Large intestine (tissue), 12 donors: ENCODE measurements at places on chromosomes 16 and 17.
A peak's percentile ranks its signal among the peaks of the same experiment; 100 is the strongest.

GRCh38 chr17:43545383-43545632 is 832 bp downstream of the ETV4 start:
- peaks cover 14% of the 10 kb centered on the region for H3K4me1 ChIP-seq
- H3K4me3 ChIP-seq: peak overlapping the region; percentile 50
- peak overlapping the region; percentile 84 for H3K27ac ChIP-seq
- peak; percentile 69 for DNase-seq

GRCh38 chr16:28925386-28926228 is 569 bp upstream of the RABEP2 start:
- H3K4me1 ChIP-seq: peaks cover 19% of the 10 kb centered on the region
- no peaks in the 10 kb centered on the region for H3K27me3 ChIP-seq
- peaks cover 4% of the 10 kb centered on the region for H3K36me3 ChIP-seq

DNA sequence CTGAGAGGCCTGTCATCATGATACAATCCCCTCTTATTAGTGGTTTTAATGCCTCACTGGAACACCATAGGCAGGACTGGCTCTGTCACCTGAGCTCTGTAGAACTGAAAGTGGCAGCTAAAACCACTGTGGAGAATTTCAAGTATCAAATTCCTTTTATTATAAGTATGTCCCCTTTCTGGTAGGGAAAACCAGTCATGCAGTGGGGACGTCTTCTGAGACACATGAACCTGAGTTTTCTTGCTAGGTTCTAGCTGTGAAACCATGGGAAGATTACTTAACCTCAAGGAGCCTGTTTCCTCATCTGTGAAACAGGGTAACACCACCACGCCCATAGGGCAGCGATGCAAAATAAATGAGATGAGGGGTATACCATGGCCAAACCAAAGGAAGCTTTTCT is 4.7 kb downstream of the VAC14 start:
- H3K27me3 ChIP-seq: no peaks in the 10 kb centered on the region
- H3K27ac ChIP-seq: no peak overlapping the region
- DNase-seq: no peak
- no peak overlapping the region for H3K4me3 ChIP-seq
- peaks cover 4% of the 10 kb centered on the region for H3K4me1 ChIP-seq
- peaks cover 10% of the 10 kb centered on the region for H3K36me3 ChIP-seq

GRCh38 chr17:42750739-42751344 is 6.0 kb upstream of the EZH1 start:
- no peak overlapping the region for H3K4me3 ChIP-seq
- H3K27me3 ChIP-seq: no peaks in the 10 kb centered on the region
- no peak for DNase-seq
- H3K27ac ChIP-seq: peak overlapping the region; percentile 4

DNA sequence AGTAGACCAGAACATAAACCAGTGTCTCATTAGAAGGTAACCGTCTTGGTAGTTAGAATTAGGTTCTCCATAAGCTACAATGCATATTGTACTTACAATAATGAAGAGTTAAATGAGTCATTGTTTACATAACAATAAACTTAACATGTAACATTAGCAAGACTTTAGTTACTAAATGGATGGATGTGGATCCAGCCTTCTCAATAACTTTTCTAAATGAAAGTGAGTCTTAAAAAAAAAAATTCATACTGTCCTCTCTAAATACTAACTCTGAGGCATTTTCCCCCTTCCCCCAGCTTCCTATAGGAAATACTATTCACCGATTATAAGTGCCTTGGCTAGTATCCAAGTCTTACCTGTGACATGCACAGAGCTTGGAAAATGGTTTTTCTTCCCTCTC is 155.3 kb downstream of the CYB561 start:
- no peaks in the 10 kb centered on the region for H3K4me1 ChIP-seq
- H3K27ac ChIP-seq: no peak overlapping the region
- H3K36me3 ChIP-seq: no peaks in the 10 kb centered on the region
- H3K27me3 ChIP-seq: no peaks in the 10 kb centered on the region

- peak overlapping the region; percentile 25 for H3K27ac ChIP-seq
- DNase-seq: no peak
- H3K4me1 ChIP-seq: peaks cover 48% of the 10 kb centered on the region
- peaks cover 41% of the 10 kb centered on the region for H3K36me3 ChIP-seq
- H3K4me3 ChIP-seq: no peak overlapping the region
Measured at GRCh38 chr17:42133461-42134041, 10.9 kb downstream of the HSPB9 start.

DNA sequence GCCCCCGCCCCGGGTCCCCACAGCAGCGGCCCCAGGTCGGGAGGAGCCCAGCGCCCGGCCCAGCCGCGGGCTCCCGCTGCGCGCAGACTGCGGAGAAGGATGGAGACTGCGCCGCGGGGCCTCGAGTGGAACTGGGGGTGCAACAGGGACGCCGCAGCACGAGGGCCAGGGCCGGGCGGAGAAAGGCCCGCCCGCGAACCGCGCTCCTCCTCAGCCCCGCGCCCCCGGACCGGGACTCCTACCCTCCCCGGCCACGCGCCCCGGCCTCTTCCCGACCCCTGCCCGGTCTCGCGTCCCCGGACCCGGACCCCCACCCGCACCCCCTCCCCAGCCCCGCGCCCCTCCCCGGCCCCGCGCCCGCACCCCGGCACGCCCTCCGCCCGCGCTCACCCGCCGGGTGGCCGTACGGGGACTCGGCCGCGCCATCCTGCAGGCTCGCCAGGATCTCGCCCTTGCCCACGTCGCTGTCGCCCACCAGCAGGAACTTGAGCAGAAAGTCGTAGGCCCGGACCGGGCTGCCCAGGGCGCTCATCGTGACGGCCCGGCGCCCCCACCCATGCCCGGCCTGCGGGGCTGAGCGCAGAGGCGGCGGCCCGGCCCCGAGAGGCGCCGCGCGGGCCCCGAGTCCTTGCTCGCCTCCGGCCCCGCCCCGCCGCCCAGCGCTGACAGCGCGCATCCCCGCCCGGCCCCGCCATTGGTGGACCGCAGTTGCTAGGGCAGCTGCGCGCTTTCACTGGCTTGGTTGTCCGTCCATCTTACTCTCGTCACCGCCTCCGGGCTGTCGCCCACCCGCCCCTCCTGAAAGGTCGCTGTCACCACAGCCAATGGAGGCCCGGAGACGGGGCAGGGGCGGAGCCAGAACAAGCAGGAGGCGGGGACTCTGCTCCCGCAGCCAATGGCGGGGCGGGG is at the start of gene RAB40B:
TSS of gene RAB40B (minus strand) at position 634 of the 909 bp plus-strand sequence. CDS start at position 532, 102 bp downstream.
- H3K36me3 ChIP-seq: peaks cover 2% of the 10 kb centered on the region
- H3K27ac ChIP-seq: peak within 1 kb of the TSS; percentile 42
- H3K4me3 ChIP-seq: peak within 1 kb of the TSS; percentile 63
- peaks cover 4% of the 10 kb centered on the region for H3K27me3 ChIP-seq
- peak; percentile 99 for DNase-seq

DNA sequence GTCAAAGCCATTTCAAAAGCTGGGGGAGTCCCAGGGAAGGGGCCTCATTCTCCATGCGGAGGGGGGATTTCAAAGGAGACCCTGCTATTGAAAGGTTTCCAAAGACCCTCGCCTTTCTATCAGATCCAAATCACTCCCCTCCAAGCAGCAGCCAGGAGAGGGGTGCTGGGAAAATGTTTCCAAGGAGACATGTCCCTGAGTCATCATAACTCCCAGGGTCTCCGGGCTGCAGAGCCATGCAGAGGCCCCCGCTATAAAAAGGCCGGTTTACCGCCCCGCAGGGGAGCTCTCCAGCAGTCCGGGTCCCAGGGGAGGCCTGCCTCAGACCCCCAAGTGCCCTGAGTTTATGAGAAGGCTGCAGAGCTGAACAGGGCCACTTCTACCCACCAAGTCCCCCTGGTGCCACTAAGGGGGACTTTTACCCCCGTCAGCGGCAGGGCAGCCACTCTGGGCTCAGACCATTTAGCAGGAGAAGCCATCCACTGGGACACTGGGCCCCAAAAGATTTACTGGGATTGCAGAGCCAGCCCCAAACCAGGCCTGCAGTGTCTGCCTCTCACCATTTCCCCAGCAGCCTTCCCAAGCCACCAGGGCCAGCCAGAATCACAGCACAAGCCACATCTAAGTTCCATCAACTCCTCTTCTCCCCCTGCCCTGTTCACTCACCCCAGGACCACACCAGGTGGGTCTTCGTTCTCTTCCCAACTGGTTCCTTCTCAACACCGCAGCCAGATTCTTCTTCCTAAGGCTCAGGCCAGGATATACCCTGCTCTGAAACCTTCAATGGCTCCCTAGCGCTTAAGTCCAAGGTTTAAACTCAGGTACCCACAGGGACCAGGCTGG is 234.4 kb downstream of the ZNF423 start:
- H3K36me3 ChIP-seq: peaks cover 3% of the 10 kb centered on the region
- peaks cover 46% of the 10 kb centered on the region for H3K4me1 ChIP-seq
- no peaks in the 10 kb centered on the region for H3K27me3 ChIP-seq
- H3K4me3 ChIP-seq: no peak overlapping the region

- H3K36me3 ChIP-seq: no peaks in the 10 kb centered on the region
- H3K27ac ChIP-seq: no peak overlapping the region
Measured at GRCh38 chr17:63116967-63117830, 151.2 kb downstream of the TANC2 start.

DNA sequence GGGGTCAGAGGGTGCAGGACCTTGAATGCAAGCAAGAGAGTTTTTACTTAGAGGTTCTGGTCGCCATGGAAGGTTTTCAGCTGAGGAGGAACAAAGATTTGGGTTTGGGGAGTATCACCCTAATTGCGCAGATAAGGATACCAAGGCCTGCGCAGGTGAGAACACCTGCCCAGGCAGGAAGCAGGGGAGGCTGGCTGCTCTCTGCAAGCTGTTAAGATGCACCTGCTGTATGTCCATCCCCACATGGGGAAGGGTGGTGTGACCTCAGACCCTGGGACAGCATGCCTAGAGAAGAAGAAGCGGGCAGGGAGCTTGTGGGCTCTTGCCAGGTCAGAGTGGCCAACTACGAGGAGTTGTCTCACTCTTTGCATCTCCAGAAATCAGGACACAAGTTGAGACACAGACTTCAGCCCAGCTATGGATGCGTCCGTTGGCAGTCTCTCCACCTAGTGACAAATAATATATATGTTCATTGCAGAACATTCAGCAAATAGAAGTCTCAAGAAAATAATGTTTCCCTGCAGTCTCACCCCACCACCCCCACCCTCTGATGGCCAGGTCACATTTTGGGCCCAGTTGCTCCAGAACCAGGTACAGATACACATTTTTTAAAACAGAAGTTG is 77.7 kb downstream of the SREBF1 start:
- H3K27me3 ChIP-seq: no peaks in the 10 kb centered on the region
- H3K4me3 ChIP-seq: no peak overlapping the region
- H3K36me3 ChIP-seq: peaks cover 9% of the 10 kb centered on the region
- peak overlapping the region; percentile 45 for H3K27ac ChIP-seq
- H3K4me1 ChIP-seq: peaks cover 38% of the 10 kb centered on the region

GRCh38 chr16:10776280-10776679 is 32.6 kb downstream of the NUBP1 start:
- no peaks in the 10 kb centered on the region for H3K27me3 ChIP-seq
- H3K27ac ChIP-seq: no peak overlapping the region
- no peak overlapping the region for H3K4me3 ChIP-seq
- DNase-seq: no peak
- H3K4me1 ChIP-seq: no peaks in the 10 kb centered on the region

- no peak for DNase-seq
- no peaks in the 10 kb centered on the region for H3K4me1 ChIP-seq
- H3K4me3 ChIP-seq: no peak overlapping the region
- peaks cover 2% of the 10 kb centered on the region for H3K27me3 ChIP-seq
- H3K36me3 ChIP-seq: no peaks in the 10 kb centered on the region
Measured at GRCh38 chr17:34765291-34765690, 185.9 kb downstream of the TMEM132E start.
